RPMI8226 (cell line): ENCODE measurements at places on chromosomes 5 and 9.

GRCh38 chr5:115191474-115192031 lies 21.8 kb upstream of the TRIM36 start:
- DNase-seq = no peak

- no peak for DNase-seq
Measured at GRCh38 chr5:159105145-159106053, 5.7 kb upstream of the EBF1 start.

DNA sequence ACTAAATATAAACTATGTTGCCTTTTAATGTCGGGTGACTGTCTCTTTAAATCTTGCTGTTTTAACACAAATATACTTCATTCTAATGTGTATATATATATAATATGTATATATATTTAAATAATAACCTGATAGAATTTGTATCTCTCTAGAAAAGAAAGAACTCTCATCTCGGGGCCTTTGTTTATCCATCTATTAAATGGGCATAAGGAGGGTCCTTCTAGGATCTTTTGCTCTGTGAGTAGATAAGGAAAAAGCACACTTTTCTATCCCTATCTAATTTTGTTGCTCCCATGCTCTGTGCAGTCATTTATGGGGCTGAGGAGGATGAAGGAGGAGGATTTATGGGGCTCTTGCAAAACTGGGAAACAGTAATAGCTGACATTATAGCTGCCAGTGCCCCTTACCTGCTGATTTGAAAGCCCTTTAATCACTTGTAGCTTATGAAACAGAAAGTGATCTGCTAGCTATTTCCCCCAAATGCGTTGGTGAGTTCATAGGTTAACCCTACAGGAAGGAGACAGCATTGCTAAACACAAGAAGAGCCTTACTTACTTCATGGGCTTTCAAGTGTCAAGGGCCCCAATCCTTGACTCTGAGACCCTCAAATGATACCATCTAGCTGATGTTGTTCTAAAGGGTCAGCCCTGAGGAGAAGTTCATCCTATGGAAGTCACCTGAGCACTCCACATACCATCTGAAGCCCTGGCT lies 5.8 kb upstream of the PPARGC1B start:
- peak; percentile 51 for DNase-seq

DNA sequence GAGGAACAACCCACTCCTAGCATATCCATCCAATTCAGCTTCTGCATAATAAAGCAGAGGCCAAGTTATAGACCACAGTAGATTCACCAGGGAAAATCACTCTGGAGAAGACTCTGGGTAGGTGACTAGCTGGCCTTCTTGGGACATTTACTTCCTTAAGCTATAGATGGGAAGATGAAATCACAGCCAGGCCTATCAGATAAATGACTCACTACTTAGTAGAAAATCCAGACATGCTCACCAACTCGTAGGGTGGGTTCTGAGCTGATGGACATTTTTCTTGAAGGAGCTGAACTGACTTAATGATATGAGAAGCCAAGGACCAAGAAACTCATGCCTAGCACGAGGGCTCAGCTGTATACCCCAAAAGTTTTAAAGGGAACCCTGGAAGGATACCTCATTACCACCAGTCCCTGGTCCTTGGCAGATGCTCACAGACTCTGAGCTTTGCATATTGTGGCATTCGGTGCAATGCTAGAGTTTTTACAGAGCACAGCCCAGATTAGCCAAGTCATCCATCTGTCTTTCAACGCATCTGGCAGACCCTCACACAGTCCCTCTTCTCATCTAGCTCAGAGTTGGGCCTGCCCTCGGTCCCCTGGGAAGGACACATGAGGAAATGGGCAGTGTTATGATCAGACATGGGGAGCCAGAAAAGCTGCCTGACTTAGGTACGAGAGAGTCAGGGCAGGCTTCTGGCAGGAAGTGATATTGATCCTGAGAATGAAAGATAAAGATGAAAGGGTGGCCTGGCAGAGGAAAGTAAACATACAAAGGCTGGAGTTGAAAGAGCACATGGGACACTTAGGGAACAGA lies 15.0 kb downstream of the ACSL6 start:
- DNase-seq = no peak

- DNase-seq = peak; percentile 18
Measured at GRCh38 chr5:133106761-133107572, 55.2 kb downstream of the HSPA4 start.

GRCh38 chr9:93920131-93920800 lies 34.9 kb downstream of the BARX1 start:
- DNase-seq = no peak
